Stimulated activated CD4-positive, alpha-beta T cell treated with anti-CD3 and anti-CD28 coated beads, Interleukin-1b, Interleukin-23, amount 100 ng/mL, for 1 hour (primary cell): ENCODE measurements at places on chromosomes 7 and 10.

DNA sequence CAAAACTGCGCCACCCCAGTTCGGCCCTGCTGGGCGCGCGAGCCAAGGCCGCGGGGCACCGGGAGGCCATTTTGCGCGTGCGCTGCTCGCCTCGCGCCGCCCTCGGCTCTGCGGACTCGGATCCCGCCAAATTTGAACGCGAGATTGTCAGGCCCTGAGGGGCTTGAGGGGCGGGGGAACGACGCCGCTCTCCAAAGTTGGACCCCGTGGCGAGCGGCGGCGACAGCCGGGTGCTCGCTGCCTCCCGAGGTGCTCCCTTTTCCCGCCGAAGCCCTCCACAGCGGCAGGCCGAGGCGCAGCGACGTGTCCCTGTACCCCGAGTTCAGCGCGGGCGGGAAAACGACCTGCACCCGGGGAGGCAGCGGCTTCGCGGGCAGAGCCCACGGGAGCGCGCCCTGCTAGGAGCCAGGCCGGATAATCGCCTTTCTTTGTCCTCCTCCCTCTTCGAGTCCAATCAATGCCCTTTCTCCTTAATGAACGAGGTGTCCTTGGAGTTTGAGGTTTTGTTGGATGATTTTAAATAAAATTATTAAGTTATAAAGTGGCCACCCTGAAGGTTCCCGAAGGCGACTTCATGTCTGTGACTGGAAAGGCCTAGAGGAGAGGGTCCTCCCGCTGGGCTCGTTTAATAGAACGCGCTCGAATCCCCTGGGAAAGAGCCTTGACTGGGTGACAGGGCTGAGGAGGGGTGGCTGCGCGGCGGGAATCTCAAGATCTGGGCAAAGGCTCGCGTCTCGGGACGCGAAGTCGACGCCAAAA, 10.7 kb upstream of the SPAG6 start:
- DNase-seq, result no peak

GRCh38 chr7:55152516-55152915, 133.7 kb downstream of the EGFR start:
- no peak for DNase-seq

DNA sequence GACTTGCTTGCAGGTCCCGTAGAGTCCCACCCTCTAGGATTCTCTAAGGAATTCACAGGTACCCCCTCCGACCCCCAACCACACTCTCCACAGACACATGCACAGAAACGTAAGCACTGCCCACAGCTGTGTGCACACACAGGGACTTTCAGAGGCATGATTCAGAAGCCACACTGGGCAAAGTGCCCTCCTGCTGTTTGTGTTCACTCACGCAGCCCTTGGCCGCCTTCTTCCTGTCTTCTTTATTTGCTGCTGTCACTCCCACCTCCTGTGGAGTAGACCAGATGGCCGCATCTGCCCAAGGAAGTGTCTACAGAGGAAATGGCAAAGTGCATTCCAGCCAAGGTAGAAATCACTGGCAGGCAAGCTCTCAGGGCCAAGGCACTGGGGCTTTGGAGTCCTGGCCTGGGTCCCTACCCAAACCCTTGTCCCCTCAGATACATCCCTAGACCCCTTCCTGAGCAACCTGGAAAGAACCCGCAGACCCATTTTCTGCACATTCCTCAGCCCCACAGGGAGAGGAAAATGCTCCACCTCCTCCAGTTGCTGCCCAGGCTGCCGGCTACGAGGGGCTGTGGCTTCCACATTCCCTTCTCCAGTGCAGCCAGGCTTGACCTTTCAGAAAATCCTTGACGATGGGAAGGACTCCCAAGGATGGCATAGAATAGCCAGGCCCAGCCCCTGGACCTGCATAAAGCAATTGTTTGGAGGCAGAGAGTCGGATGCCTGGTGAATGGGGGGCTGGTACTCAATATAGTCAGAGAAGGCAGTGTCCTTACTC, 21.6 kb upstream of the GIMAP8 start:
- no peak for DNase-seq

GRCh38 chr7:128673571-128673970, 1.5 kb downstream of the GARIN1A start:
- DNase-seq, result no peak

DNA sequence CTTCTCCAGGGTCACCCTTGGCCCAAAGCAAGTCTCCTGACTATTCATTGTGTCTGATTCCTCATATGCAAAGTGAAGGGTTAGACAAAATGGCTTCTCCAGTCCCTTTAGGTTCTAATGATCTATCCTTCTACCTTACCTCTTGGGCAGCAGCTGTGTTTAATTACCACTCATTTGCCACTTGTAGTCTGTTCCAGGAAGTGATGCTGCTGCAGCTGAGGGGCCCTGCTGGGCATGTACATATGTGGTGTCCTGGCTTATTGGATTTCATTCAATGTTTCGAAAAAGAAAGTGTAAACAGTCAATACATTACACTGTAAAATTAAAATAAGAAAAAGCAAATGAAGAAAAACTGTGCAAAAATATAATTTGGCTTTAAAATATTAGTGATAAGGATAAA, 36.6 kb downstream of the SCIN start:
- DNase-seq, result no peak

DNA sequence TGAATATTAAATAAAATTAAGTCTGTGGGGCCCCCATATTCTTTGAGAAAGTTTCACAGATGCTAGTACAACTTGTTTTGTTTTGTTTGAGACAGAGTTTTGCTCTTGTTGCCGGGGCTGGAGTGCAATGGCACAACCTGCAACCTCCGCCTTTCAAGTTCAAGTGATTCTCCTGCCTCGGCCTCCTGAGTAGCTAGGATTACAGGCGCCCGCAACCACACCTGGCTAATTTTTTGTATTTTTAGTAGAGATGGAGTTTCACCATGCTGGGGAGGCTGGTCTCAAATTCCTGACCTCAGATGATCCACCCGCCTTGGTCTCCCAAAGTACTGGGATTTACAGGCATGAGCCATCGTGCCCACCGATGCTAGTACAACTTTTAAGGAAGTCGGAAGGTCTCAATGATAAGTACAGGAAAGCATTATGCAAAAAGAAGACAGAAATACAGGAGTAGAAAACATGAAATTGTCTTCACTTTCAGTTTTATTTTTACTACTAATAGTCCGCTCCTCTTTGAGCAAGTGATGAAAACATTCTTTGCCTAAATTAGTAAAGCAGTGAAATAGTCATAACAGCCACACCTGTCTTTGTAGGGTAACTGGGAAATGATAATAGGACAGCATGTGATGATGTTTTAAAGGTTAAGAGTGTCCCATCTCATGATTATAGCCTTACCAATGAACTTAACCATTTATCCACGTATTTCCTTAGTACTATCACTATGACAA, 147.5 kb downstream of the SEMA3D start:
- DNase-seq, result no peak

DNA sequence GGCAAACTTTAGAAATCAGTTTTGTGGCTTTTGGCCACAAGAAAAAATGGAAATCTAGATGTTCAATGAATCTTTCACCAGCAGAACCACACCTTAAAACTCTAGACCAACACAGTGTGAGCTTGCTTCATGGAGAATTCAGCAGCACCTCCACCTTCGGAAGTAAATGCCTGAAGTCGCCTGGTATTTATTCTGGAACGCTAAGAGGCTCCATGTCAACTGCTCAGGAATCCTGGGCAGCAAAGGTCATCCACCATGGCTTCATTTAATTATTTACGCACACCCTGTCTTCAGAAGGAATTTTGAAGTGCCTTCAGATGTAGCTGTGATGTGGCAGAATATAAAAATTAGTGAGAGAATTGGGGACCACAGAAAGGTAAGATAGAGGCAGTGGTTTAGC, 167.7 kb downstream of the GFRA1 start:
- no peak for DNase-seq

DNA sequence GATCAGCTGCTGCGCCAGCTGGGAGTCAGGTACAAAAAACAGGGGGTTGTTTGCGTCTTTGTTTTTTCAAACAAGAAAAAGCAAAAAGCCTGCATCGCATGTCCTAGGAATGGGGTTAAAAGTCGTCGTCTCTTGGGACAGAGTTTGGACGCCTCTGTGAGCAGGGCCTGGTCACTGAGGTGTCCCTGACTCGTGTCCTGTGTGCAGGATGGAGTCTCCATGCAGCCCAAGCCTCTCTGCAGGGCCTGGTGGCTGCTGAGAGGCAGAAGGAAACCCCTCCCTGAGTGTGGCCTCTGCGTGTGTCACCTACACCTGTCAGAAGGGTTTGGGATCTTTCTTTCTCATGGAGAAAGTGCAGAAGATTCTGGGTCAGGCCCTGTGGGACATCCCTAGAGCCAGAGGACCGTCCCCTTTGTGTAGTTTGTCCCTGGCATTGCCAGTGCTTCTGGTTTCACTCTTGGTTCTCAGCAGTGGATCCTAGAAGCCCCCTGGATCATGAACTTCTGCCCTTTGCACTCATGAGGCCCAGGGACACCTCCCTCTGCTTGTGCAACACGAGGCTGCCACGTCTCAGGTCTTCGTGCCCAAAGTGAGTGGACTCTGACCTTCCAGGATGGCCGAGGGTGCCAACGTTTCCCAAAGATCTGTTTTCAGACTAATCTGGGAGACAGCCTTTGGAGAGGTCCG, 75.0 kb downstream of the PRKAG2 start:
- DNase-seq, result no peak

DNA sequence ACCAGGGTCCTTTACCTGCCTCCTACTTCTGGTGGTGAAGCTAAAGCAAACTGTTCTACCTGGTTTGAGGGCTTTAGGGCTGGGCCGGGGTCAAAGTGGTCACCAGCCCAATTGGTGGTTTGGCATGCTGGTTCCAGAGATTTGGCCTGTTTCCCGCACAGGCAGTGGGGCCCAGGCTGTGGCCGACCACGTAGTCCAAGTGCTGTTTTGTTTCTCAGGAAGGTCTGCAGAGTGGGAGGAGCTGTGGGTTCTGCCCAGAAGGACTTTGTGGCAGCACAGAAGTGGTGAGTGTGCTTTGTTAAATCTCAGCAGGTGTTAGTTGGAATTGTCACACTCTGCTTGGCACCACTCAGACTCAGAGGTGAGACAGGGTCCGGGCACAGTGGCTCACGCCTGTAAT, 85.8 kb downstream of the MKX start:
- no peak for DNase-seq

DNA sequence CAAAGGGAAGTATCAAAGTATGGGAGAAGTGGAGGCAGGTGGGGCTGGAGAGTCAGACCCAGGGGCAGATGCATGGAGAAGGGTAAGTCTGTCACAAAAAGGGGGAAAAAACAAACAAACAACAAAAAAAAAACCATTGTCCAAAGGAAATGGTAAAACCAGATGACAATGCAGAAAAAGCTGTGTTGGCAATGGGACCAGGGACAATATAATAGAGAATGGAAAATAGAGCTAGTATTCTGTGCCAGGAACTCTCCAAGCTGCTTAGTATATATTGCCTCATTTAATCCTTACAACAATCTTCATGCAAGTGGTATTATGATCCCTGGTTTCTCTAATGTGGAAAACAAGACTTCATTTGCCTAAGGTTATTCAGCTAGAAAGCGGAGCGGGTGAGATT, 13.1 kb upstream of the KDM7A start:
- DNase-seq, result no peak

DNA sequence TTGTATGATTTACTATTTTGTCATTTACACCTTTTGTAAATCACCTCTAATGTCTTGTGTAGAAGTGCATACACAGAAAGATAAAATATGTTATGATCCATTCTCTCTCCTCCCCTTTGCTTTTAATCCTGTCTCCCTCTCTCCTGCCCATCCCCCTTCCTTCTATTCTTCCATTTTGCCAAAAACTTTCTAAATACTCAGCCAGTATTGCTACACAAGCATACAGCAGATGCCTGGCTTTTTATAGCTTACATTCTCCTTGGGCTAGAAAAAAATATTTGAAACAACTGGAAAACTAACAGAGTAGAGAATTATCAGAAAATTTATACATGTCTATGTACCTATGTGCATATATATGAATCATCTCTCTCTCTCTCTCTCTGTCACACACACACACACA, 308.7 kb upstream of the BMPER start:
- no peak for DNase-seq

GRCh38 chr10:104122225-104123107, 495 bp downstream of the SFR1 start:
- DNase-seq, result peak; percentile 0

DNA sequence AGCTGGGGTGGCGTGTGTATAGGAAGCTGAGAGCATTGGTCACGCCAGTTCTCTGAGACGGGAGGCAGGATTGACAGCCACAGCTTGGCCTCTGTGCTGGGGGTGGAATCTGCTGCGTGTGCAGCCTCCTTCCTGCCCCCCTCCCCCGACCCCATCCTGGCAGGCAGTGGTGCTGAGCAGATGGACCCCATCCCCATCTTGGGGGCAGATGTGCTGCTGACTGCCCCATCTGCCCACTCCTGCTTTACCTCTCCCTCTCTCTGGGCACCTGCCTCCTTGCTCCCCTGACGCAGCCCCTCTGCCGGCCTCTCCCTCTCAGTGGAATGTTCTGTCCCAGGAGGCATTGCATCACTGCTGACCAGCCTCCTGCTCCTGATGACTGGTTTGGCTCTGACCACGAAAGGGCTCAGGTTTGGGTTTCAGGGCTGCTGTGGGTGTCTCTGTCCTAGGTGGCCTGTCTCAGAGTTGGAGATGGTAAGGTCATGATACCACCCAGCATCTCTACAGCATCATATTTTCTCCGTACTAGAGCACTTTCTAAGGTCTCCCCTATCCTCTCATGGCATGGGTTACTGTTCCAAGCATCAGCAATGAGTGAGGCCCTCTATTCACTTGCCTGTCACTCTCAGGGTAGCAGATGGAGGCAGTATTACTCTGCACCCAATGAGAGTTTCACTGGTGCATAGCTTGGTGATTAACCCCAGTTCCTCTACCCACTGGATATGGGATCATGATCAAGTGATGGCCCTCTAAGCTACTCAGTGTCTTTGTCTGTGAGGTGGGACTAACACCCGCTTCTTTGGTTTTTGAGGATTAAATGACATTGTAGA, 81.9 kb downstream of the RBM20 start:
- DNase-seq, result no peak

DNA sequence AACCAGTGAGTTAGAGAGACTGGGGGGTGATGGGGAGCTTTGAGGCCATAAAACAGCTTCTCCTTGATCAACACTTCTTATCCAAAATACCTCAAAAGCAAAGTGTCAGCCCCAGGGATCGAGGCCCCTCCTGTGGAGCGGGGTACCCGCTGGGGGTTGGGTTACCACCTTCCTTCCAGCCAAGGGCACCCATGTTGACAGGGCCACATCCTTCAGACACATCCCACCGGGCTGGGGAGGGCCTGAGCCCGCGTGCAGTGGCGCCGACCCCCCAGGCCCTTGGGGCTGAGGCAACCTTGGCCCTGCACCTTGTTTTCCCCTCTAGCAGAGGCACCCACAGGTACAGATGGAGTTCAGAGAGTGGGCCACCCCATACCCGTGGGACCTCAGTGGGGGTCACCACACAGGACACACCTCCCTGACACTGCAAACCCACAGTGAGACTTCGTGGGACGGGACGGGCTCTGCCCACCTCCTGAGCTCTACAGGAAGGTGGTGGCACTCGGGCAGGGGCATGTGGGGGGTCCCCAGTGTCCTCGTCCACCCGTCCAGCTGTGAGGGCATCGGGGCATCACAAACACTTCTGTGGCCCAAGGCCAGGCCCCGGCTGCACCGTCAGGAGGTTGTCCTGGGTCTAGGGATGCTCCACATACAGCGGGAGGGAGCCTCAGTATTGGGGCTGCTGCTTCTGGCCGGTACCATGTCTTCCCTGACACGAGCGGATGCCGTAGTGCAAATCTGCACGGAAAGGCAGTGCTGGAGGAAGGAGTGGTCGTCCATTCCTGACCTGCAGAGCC, 10.7 kb downstream of the DPYSL4 start:
- no peak for DNase-seq
